CD4-positive, alpha-beta T cell treated with Interleukin-6 at 100 ng/mL for 8 hours (primary cell): ENCODE measurements at places on chromosomes 2 and 18.

DNA sequence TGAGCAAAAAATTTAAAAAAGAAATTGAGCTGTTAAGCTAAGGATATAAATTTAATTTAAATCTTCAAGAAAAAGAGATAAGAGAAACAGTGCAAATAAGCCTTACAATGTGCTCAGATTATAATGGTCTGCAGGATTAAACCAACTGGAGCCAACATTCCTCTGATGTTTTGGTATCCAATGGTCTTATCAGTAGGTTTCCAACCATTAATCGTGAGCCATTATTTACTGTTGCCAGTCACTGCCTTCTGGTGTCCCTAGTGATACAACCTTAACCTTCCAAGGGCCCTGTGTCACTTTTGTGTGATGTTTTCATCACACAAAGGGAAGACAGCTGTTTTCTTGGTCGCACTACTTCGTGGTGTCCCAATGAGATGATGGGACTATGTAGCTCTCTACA is 134.5 kb upstream of the CTAGE1 start:
- no peak for DNase-seq

DNA sequence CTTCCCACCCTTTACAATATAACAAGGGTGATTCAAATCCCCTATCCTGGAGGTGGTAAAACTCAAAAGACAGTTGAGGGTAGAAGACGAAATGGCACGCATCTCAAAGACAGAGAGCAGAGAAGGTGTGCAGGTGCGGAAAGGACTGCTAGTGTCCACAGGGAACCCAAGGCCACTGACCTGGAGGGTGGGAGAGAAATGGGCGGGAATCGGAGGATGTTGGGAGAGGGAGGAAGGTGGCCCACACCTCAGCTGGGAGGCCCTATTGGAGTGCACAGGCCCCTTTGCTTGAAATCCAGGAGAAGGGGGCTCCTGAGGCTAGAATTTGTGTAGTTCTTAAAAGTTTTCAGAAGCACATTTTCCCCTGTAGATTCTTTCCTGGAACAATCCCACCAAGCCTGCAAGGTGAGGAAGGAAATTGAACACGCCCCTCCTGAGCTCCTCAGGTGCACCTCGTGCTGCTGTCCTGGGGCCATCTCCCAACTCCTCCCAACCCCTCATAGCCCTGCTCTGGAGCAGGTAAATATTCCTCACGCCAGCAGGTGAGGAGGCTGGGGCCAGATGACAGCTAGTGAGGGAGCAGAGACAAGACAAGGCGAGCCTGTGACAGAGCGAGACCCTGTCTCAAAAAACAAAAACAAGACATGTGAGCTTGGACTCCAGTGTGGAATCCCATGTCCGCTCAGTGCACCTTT is 99.3 kb downstream of the MCFD2 start:
- no peak for DNase-seq

DNA sequence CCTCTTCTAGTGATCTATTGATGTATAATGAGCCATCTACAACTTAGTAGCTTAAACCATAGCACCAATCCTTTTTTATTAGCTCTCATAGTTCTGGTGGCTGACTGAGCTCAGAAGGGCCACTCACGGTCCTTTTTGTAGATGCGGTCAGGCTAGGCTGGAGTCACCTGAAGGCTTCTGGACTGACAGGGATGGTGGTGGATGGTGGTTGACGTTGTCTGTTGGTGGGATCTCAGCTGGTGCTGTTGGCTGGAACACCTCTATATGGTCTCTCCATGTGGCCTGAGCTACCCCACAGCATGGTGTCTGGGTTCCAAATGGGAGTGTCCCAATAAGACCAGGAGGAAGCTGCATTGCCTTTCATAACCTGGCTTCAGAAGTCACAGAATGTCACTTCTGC is 68.0 kb downstream of the BCL2L11 start:
- DNase-seq: no peak

- no peak for DNase-seq
Observed at GRCh38 chr2:54329482-54330161, 73.6 kb upstream of the TSPYL6 start.

- peak; percentile 59 for DNase-seq
Observed at GRCh38 chr2:60867848-60868247, 13.5 kb upstream of the REL start.

GRCh38 chr2:31327505-31327904 is 87.0 kb downstream of the XDH start:
- no peak for DNase-seq

- DNase-seq: no peak
Observed at GRCh38 chr18:56509656-56510055, 128.7 kb downstream of the TXNL1 start.

- DNase-seq: no peak
Observed at GRCh38 chr2:38720613-38721241, 30.4 kb downstream of the SRSF7 start.

GRCh38 chr2:186498834-186499233 is 12.8 kb downstream of the ZC3H15 start:
- DNase-seq: no peak

GRCh38 chr2:230601510-230601909 is 111.1 kb upstream of the CAB39 start:
- DNase-seq: no peak

DNA sequence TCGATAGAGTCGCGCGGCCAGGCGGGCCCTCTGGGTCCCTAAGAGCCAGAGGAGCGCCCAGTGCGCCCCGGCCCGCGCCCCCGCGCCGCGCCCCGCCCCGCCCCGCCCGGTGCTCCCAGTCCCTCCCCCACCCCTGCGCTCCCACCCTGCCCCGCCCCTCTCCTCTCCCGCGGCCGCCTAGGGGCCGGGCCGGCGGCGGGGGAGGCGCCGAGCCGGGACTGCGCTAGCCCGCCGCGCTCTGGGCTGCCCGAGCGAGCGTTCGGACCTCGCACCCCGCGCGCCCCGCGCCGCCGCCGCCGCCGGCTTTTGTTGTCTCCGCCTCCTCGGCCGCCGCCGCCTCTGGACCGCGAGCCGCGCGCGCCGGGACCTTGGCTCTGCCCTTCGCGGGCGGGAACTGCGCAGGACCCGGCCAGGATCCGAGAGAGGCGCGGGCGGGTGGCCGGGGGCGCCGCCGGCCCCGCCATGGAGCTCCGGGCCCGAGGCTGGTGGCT is at the start of gene GPC1:
Gene GPC1, plus strand, starts transcription at position 207 of the 491 bp plus-strand sequence. Its CDS starts 256 bp downstream, at position 463.
- peak; percentile 57 for DNase-seq

GRCh38 chr2:212387146-212387545 is 151.5 kb downstream of the ERBB4 start:
- DNase-seq: no peak

DNA sequence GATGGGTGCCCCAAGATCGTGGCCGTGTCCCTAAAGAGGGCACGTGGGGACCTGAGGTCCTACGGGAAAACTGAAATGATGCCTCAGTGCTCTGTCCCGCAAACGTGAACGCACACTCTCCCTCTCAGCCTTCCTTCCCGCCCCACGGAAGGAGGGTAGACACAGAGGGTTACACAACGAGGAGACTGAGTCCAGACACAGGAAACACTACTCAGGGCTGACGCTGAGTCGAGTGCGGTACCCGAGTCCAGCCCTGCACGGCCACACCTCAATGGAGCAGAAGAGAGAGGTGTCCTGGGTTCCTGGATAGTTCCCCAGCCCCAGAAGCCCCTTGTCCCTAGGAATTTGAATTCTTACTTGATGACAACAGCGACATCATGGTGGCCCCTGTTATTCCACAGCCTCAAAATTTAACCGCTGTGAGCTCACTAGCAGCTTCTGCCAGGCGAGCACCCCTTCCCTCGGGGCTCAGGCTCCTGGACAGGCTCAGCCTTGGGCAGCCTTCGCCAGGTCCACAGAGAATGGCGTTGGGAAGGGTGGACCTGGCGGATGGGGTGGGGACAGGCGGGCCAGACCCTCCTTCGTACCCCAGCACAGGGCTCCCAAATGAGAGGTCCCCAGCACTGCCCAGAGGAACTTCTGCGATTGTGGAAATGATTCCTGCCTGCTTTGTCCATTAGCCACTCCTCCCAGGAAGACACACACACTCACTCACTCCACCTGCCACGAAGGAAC is 980 bp upstream of the RNPEPL1 start:
- peak; percentile 26 for DNase-seq

DNA sequence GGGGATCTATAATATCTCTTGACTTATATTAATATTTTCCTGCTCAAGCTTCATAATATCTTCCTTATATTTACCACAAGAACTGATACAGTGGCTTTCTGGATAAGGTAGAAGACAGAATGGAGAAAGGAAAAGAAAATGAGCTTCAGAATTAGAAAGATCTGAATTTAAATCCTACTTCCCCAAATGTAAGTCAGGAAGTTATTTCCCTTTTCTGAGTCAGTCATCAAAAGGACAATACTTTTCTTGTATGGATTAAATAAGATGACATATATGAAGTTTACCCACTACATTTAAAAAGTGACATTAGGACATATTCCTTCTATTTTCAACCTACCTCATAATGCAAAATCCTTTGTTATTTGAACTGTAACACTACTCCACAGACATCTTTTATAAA is 19.0 kb downstream of the KRCC1 start:
- DNase-seq: no peak

- DNase-seq: no peak
Observed at GRCh38 chr18:50038448-50038847, 156.5 kb downstream of the MYO5B start.

DNA sequence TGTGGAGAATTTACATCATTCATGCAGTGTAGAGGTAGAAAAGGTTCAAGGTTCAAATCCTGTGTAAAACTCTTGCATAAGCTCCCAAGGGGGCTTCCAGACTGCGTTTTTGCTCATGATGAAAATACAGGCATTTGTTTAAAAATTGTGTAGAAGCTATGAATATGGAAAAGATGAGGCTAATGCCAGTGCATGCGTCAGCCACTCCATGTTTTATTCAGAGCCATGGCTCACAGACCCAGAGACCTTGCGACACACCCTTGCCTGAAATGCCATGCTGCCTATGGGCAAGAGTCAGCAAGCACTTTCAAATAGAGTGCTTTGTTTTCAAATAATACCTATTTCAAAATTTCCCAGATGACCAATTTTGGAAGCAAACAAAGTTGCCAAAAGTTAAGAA is 262.3 kb downstream of the TRIB2 start:
- DNase-seq: no peak
